ENCODE measurements at places on chromosomes 6 and 20.

GRCh38 chr6:143431226-143431625 is 19.3 kb downstream of the ADAT2 start:
- DNase-seq, result no peak

GRCh38 chr6:47633141-47633540 is 65.2 kb upstream of the ADGRF4 start:
- no peak for DNase-seq

DNA sequence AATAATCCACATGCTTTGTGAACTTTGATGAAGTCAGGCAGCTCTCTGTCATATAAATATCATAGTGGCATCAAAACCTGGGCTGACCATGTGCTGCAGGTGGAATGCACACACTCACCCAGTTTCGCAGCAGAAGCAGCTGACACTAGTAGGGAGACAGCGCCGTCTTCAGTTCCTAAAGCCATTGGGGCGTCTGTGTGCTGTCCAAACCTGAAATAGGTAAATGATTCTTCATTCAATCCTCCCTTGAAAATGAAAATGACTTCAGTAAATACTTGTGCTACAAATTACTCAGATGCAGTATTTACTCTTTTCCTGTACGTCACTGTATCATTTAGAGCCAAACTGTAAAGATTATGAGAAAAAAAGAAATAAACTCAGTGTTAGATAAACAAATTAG is 127.5 kb downstream of the EYA4 start:
- no peak for DNase-seq

DNA sequence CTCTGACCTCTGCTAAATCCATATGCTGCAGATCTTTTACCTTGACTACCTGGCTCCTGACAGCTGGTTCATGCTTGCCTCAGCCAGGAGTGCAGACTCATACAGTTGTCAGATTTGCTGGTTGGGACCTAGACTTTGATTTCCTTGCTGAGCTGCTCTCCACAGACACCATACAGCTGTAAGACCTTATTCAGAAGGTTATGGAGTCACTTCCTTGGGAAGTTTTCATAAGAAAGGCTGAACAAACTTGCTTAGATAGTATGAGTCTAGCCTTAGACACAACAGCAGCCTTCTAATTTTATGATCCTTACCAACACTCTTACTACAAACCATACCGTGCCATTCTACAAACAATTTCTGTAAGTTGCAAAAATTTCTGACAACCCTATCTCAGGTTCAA is 102.9 kb downstream of the EDN1 start:
- no peak for DNase-seq

DNA sequence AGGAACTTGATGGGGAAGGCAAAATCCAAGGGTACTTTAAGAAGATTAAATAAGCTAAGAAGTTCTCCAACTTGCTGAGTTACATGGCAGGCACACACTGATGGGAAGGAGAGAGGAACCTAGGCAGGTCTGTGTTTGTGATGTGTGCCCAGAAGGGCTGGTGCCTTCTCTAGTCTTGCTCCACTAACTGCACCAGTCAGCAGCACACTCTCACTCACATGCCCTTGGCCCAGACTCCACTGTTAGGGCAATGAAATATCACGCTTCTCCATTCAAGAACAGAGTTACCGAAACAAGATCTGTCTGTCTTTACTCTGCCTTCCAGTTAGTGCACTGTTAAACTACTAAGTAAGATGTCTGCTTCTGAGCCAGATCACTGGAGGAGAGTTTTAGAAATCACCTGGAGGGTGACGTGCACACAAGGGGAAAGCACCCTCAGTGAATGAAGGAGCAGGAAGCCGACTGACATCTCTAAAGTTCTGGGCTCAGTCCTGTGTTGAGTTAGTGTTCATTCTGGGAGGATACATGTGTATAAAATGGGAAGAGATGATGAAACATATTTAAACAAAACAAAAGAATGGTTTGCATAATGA is 251.1 kb downstream of the FOXC1 start:
- no peak for DNase-seq

- DNase-seq, result no peak
These were observed 189.4 kb upstream of the RREB1 start for GRCh38 chr6:6918216-6918983.

DNA sequence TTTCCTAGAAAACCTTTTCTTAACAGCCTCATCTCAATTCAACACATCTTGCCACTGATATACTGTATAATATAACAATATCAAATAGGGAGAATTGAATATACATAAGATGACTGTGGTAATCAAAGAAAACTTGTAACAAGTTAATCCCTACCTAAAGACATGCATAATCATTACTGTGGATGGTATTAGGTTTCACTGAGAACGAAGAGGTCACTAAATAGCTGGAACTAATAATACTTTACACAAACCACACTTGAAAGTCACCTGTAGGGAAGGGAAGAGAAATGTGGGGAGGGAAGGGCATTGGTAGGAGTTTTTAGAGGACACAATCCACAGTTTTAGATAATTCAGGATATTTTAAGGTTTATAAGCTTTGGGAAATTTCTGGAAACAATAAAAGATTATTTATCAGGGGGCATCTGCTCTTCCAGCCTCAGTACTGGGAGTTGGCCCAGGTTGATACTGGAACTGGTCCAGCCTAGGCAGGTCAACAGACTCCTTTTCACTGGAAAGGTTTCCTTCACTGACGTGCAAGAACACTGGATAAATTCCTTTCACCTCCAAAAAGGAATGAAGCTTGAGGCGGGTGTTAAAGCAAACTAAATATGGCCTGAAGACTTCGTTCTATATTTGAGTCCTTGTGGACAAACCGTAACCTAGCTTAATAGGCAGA is 44.0 kb downstream of the MAP7 start:
- no peak for DNase-seq

GRCh38 chr6:39980839-39981580 is 46.7 kb upstream of the MOCS1 start:
- DNase-seq, result no peak

- DNase-seq, result no peak
These were observed 382.5 kb downstream of the CENPW start for GRCh38 chr6:126722411-126722810.

DNA sequence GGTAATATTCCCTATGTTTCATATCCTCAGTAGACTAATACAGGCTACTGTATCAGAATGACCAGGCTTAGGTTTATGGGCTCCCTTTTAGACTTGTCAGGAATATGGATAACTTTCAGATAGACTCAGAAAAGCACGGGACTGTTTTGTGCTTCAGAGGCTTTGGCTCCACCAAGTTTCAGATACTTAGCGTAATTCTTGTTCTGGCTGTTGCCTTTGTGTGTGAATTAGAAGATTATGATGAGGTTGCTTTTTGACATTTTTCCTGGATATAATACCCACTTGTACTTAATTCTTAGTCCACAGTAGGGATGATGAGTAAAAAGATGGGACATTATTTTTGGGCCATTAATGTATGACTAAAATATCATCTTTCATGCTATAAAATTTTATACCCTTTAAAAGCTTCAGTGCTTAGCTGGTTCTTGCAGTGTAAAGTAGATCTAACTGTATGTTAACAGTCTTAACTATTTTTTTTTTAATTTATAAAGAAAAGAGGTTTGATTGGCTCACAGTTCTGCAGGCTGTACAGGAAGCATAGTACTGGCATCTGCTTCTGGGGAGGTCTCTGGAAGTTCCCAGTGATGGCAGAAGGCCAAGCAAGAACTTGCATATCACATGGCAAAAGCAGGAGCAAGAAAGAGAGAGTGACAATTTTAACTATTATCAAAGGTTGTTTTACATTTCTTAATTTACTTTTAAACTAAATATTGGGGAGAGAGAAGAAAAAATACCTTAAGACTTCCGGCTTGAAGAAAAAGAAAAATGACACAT is 120.7 kb downstream of the ZFAND3 start:
- no peak for DNase-seq

GRCh38 chr20:33290852-33291251 is 7.8 kb downstream of the BPIFB1 start:
- DNase-seq, result no peak

- no peak for DNase-seq
These were observed 13.3 kb downstream of the PLCG1 start for GRCh38 chr20:41150664-41151063.

- no peak for DNase-seq
These were observed 59.9 kb upstream of the TENT5A start for GRCh38 chr6:81812401-81812800.

DNA sequence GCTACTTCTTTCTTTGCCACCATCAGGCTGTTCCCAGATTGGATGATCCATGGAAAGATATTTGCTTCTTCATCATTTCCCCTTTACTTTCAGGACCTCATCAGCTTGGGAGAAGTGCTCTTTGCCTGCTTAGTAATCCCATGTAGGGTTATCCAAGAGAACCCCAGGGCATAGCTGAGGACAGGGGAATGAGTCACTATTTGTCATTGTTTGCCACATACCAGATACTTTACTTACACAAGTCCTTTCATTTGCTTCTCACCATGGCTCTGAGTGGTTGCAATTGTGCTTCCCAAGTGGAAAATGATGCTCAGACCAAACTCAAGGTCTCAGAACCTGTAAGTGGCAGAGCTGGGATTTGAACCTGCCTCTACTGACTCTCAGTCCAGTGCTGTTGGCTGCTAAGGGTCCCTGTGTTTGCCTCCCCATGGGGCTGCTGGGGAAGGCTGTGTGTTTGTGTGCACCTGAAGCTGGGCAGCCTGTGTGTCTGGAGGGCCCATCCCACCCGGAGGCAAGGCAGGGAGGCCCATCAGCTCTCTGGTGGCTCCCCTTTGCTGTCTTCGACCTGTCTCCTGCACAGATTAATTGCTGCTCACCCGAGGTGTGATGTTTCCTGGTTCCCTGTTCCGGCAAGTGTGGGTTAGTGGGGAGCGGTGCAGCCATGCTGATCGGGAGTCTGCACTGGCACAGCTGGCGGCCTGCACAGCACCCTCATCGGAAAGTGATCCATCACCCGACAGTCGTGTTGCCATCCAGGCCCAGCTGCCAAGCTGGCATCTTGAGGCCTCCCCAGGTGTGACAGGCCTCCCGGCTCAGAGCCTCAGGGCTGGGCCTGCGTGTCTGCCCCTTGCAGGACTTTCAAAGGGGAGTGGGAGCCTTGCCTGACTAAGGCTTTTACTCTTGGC is 228.8 kb downstream of the DHX35 start:
- DNase-seq, result no peak

- no peak for DNase-seq
These were observed 26.6 kb downstream of the SLC17A4 start for GRCh38 chr6:25781134-25781533.

DNA sequence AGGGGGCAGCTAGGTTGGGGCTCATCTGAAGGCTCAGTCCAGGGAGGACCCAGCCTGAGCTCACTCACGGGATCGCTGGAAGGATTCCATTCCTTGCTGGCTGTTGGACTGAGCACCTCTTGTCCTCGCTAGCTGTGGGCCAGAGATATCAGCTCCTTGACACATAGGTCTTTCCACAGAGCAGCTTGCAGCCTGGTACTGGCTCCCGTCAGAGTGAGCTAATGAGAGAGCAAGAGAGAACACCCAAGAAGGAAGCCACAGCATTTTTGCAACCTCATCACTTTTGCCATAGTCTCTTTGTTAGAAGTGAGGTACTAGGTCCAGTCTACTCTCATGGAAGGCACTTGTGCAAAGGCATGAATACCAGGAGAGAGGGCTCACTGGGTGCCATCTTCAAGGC is 179.9 kb downstream of the CDC5L start:
- DNase-seq, result no peak

DNA sequence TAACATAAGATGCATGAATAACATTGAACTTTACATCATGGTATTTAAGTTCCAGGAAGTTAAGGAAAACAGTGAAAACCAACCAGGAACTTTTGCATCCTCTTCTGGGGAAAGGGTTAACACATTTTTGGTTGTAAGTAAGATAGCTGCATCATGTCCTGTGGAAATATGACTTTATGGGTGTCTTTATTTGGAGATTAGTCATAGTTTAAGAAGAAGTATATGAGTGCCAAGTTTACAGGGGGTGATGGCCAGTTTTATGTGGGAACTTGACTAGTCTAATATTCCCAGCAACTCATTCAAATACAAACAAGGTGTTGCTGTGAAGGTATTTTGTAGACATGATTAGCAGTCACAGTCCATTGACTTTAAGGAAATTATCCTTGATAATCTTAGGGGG is 78.0 kb downstream of the PDE10A start:
- DNase-seq, result no peak

- no peak for DNase-seq
These were observed 381.6 kb upstream of the CNR1 start for GRCh38 chr6:88547768-88548167.

GRCh38 chr6:170035044-170035443 is 255.8 kb downstream of the DLL1 start:
- no peak for DNase-seq

GRCh38 chr6:11767978-11768756 is 10.4 kb downstream of the ADTRP start:
- no peak for DNase-seq

DNA sequence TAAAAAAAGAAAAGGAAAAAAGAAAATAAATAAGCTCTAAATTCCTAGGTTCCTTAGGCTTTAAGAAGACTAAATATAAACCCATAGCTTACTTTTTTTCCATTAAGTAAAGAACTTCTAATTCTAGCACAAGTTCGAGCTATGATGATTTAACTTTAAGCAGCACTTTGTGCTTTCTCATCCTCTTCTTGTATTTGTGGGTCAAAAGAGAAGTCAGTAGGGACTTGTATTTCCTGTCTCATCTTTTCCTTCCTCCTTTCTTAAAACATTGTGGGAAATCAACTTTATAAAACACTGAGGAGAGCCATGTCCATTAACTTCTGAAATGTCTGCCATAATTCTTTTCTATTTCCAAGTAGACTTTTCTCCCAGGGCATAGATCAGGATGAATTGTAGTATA is 637.7 kb upstream of the CITED2 start:
- DNase-seq, result no peak

DNA sequence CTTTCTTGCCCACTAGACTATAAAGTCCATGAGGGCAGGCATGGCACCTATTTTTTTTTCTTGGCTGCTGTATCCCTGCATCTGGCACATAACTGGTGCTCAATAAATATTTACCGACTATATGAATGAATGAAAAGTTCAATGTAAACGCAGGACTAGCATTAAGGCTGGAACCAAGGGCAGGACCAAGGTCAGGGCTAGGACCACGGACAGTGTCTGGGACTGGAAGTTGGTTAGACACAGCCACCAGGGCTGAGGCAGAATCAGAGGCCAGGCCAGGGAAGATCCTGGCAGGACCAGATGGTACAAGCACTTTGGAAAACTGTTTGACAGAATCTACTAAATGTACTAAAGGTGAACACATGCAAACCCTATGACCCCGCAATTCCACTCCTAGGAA is 3.7 kb downstream of the TNXB start:
- no peak for DNase-seq

- DNase-seq, result no peak
These were observed 936.5 kb upstream of the ADGRB3 start for GRCh38 chr6:67698534-67698933.

DNA sequence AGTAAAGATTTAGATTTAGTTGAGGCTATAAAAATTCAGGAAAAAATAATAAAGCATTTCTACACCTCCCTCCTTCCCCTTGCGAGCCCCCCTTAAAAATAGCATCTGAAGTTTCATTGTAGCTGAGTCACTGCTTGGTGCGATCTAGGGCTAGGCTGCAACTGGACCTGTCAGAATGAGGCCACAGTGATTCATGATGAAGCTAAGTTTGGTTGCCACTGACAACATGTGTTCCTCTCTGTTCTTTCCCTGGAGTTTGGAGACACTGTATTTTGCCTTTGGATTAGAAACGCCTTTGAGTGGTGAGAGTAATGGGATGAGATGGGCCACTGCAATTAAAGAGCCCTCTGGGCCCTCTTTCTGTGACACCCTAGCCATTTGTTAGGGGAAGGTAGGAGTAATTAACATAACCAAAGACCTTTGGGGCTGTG is 334.1 kb downstream of the NRN1 start:
- no peak for DNase-seq

- no peak for DNase-seq
These were observed 105.9 kb upstream of the CDYL start for GRCh38 chr6:4670290-4670689.

Data from stimulated activated CD8-positive, alpha-beta memory T cell treated with anti-CD3 and anti-CD28 coated beads, Interleukin-4, amount 100 ng/mL, for 1 hour (primary cell).